ENCODE measurements at places on chromosomes 5 and 9.

GRCh38 chr5:122130152-122130551 lies 806 bp downstream of the ZNF474 start:
- DNase-seq: no peak

DNA sequence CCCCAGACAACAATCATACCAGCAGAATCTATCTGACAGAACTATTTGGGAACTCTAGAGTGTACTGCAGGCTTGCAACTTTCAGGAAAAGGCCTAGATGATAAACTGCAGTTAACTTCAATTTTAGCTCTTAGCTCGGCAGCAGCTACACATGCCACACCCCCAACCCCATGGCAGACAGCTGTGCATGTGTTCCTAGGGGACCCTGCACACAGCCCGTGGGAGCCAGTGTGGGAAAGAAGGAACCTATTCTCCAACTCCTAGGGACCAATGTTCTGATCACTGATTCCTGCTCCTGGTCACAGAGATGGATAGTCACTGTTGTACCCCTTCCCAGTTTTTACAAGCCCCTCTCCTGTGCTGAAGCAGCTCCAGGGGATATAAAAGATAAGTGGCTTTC lies 179.6 kb downstream of the DRD1 start:
- DNase-seq: no peak

DNA sequence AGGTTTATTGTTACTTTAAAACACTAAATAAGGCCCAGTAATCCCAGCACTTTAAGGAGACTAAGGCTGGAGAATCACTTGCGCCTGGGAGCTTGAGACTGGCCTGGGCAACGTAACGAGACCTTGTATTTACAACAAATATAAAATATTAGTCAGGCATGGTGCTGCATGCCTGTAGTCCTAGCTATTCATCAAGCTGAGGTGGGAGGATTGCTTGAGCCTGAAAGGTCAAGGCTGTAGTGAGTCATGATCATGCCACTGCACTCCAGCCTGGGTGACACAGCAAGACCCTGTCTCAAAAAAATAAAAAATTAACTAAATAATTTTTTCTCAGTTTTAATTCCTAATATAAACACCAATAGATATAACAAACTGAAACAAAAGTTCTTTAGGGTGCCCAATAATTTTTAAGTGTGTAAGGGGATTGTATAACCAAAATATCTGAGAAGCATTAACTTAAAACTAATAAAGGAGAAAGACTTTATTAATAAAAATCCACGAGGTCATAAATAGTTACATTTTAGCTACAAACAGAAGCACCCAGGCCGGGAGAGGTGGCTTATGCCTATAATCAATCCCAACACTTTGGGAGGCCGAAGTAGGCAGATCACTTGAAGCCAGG lies 32.7 kb downstream of the FAM13B start:
- DNase-seq: no peak

GRCh38 chr5:34483442-34484033 lies 172.6 kb upstream of the RAI14 start:
- DNase-seq: no peak

All from stimulated activated CD8-positive, alpha-beta memory T cell treated with anti-CD3 and anti-CD28 coated beads, Interleukin-15, amount 100 ng/mL, for 24 hours (primary cell).